Forelimb muscle (tissue), 1 donor: ENCODE measurements at places on chromosomes 12 and 14. TPM values are rescaled to one million over a fixed set of nuclear protein-coding genes. Genes with fewer than 3 reads are reported as not detected.

NTS gene
- 0.68 TPM for polyA plus RNA-seq

YY1 gene
- polyA plus RNA-seq: 66.4 TPM

ADGRD1 gene
- 9.5 TPM for polyA plus RNA-seq

ITGA7 gene
- polyA plus RNA-seq: 409 TPM

CELA1 gene
- not detected for polyA plus RNA-seq

- no peak for DNase-seq
Measured at GRCh38 chr12:54296393-54297099, 4.3 kb downstream of the NFE2 start.

- DNase-seq: no peak
Measured at GRCh38 chr12:41605545-41606305, 417.6 kb downstream of the PDZRN4 start.

GRCh38 chr14:48250575-48250974, 575.2 kb upstream of the MDGA2 start:
- no peak for DNase-seq

- no peak for DNase-seq
Measured at GRCh38 chr14:34329301-34329700, 132.7 kb downstream of the SPTSSA start.

GRCh38 chr12:51702587-51702986, 111.6 kb downstream of the SCN8A start:
- DNase-seq: no peak

GRCh38 chr12:45243963-45244362, 28.1 kb downstream of the ANO6 start:
- no peak for DNase-seq

DNA sequence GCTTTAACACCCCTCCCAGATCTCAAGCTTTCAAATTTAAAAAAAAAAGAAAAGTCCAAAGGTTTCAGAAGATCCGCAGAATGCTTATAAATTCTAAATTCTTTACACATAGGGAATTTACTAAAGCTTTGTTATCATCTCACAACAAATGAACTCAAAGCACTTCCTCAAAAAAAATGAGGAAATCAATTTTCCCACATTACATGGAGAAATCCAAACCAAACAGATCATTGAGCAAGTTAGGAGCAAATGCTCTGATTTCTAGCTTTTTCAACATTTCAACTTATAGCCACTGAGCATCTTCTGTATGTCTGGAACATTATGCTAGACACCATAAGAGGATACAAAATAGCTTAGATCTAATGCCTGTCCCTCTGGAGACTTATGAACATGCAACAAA, 161.0 kb downstream of the CEP128 start:
- DNase-seq: no peak
